Stimulated activated CD4-positive, alpha-beta T cell treated with anti-CD3 and anti-CD28 coated beads, Interleukin-1b, Interleukin-23, amount 100 ng/mL, for 24 hours (primary cell): ENCODE measurements at places on chromosomes 7 and 10.

- DNase-seq = no peak
Measured at GRCh38 chr7:5381071-5381772, 42.4 kb downstream of the TNRC18 start.

DNA sequence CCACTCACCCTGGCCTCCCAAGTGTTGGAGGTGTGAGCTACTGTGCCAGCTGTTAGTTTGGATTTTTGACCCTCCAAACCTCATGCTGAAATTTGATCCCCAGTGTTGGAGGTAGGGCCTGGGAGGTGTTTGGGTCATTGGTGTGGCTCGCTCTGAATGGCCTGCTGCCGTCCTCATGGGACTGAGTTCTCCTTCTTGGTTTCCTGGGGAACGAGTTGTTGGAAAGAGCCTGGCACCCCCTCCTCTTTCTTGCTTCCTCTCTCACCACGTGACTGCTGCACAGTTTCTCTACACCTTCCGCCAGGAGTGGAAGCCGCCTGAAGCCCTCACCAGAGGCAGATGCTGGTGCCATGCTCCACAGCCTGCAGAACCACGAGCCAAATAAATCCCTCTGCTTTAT, 253.5 kb downstream of the PHTF2 start:
- no peak for DNase-seq

- DNase-seq = no peak
Measured at GRCh38 chr10:118092209-118092608, 45.5 kb upstream of the RAB11FIP2 start.

GRCh38 chr10:52871191-52871843, 98.7 kb upstream of the MBL2 start:
- no peak for DNase-seq

DNA sequence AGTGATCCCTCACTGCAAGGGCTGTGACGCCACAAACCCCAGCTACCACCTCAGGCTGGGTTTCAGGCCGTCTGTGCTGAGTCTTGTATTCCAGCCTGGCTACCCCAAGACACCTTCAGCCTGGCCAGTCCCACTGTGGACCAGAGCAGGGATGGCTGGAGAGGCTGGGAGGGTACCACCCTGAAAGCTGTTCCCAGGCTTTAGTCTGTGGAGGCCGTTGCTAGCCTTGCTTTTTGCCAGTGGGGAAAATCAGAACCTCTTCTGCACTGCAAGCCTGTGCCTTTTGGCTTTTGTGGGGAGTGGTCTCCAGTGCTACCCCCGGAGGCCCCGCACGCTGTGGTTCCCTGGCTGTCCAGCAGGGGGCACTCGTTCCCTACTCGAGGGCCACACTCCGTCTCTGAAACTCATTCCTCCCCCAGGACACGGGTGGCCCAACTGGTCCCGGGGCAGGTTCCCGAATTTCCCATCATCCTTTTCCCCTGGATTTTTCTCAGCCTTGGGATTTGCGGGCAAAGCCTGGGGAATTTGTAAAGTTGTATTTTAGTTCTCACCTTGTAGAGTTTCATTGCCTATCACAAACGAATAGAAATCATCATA, 128.4 kb upstream of the BTBD16 start:
- no peak for DNase-seq

DNA sequence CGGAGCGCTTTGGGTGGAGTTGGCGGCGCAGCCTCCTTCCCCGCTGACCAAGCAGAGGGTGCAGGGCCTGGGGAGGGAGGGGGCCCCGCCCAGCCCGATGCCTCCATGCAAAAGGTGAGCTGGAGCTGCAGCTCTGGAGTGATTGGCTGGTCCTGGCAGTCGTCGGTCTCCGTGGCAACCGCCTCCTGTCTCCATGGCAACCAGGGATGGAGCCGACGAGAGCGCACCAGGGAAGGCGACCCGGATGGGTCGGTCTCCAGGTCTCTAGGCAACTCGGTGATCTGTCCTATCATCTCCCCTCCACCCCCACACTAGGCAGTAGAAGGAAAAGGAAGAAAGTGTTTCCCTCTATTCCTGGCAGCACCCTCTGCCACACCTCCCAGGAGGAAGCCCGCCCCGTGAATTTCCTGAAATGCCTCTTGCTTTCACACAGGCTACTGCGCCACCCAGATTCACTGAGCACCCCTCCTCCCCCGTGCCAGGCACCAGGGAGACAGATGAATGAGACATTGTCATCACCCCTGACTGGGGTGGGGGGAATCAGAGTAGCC, 647 bp upstream of the NACAD start:
- peak; percentile 44 for DNase-seq

DNA sequence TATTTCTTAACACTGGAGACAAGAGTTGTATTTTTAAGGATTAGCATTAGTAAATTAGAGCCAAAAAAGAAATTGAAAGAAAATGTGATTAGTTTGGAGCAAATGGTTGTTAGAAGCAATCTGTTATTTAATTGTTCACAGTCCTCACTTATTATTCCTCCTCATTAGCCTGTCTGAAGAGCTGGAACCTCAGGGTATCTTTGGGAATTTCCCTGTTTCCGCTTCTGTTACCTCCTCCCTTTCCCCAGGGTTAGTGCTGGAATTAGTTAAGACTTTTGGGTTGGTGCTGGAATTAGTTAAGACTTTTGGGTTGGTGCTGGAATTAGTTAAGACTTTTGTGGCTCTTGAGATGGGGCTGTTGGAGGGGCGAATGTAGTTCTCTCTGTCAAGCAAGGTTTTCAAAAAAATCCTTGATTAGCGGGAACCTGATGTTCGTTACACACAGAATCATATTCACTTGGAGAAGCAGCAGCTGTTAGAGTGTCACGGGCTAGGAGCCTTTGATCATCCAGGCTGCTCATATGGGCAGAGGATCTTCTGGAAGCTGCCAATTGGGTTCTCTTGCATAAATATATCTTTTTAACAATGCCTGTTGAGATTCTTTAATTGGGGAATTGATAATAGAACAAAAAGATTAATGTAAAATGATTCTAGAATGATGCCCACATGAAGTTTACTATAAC, 251.0 kb upstream of the NPSR1 start:
- DNase-seq = no peak

- no peak for DNase-seq
Measured at GRCh38 chr10:10730471-10731043, 287.1 kb upstream of the CELF2 start.

- DNase-seq = no peak
Measured at GRCh38 chr10:89118091-89118490, 89.0 kb downstream of the CH25H start.

DNA sequence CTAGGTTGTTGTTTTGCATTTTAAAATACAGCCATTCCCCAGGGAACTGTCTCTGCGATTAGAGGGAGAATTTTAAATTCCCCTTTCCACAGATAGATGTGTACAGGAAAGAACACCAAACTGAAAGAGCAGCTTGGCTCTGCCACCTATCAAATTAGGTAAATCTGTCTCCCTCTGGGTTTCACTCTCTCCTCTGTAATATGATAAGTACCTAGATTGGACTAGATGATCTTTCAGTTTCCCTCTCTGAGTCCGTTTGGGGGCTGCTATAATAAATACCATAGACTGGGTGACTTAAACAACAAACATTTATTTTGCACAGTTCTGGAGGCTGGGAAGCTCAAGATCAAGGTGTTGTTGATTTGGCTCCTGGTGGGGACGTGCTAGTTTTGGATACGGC, 186.0 kb downstream of the KIF20B start:
- DNase-seq = no peak

DNA sequence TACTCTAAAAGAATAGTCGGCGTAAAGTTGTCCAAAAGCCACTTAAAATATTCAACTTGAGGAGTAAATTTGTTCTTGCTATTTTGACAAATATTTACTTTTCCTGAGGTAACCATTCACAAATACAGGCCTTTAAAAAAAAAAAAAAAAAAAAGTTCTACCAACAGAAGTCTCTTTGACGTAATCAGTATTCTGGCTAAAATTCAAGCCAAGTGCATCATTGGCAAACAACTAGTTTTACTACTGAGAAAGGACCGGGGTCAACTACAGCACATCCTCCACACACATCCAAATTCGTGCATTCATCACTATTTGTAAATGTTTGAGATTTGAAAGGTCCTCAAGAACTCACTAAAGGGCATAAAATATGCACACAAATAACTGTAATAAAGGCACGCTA, 2.0 kb downstream of the OAT start:
- DNase-seq = no peak

DNA sequence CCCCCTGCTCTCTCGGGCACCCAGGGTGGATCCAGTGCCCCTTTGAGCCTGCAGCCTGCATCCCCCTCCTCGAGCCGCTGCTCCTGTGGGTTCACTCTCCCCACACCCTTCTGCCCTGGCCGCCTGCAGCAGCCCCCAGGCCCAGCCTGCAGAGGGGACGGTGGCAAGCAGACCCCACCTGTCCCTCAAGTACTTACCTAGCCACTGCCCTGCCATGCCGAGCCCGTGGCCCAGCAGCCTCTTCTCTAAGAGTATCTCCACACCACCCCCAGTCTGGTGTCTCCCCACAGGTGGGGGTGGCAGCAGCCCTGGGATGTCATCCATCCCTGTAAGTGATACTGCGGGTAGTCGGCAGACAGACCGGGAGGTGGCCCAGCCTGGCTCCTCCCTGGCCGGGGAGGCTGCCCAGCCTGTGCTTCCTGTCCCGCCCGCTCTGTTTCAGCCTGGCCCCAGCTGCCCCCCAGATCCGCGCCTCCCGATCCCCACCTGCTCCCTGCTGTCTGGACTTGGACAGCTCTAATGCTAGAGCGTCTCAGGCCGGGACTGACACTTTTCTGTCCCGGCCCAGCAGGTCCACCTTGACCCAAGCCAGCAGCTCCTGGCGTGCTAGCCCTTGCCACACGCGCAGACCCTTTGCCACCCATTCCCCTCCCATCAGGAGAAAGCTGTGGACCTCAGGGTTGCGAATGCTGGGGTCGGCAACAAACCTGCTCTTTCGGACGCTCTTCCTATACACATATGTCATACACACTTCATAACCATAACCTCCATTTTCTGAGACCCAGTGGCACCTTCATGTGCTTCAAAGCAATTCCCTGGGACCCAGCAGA, 25.0 kb downstream of the YKT6 start:
- DNase-seq = no peak

- DNase-seq = no peak
Measured at GRCh38 chr10:113007821-113008220, 57.8 kb downstream of the TCF7L2 start.

DNA sequence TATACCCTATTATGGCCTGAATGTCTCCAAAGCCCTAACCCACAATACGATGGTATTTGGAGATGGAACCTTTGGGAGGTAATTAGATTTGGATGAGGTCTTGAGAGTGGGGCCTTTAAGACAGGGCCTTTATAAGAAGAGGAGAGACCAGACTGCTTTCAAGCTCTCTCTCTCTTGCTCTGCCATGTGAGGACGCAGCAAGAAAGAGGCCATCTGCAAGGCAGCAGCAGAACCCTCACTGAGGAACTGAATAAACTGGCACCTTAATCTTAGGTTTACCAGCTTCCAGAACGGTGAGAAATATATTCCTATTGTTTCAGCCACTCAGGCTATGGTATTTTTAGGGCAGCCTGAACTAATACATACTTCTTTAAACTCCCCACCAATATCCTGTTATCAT, 2.0 kb upstream of the GNAI1 start:
- no peak for DNase-seq

DNA sequence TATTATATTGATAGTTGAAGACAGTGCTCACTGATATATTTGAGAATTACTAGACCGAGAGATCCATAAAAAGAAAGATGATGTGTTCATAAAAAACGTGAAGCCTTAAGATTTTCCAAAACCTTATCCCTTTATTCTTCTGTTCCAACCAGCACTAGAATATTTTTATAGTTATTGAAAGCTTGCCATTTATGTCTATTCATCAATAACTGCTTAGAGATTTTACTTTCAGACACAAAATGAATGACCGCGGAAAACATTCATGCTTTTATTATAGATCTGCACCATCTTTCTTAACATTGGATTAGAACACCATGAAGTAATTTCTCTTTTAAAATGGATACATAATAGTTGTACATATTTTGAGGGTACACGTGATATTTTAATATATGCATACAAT, 77.6 kb downstream of the FBXL13 start:
- no peak for DNase-seq

DNA sequence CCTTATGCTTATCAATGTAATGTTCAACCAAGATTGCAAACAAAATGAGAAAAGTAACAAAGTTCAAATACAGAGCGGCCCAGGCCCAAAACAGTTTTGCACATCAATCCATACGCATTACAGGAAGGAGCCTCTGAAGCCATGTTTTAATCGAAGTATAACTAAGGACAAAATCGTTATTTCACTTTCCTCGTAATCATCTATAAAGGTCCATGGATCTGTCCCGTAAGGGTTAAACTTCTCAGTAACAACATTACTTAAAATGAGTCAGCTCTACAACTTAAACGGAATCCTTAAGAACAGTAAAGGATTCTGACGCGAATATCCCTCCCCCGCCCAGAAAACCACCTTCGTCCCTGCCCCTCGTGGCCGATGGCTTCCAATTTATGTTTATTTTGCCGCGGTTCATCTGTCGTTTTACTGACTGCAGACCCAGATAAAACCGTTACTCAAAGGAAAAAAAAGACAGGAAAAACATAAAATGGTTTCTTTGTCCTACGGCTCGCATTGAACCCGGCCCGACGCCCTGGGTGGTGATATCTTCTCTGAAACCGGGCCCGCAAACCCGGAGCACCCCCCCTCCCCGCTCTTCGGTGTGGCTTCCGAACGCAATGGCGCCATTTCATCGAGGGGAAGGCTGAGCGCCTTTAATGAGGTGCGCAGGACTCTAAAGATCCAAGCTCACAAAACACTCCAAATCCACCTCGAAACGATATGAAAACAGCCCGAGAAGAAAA, 1.1 kb downstream of the HNRNPA2B1 start:
- DNase-seq = peak; percentile 50

DNA sequence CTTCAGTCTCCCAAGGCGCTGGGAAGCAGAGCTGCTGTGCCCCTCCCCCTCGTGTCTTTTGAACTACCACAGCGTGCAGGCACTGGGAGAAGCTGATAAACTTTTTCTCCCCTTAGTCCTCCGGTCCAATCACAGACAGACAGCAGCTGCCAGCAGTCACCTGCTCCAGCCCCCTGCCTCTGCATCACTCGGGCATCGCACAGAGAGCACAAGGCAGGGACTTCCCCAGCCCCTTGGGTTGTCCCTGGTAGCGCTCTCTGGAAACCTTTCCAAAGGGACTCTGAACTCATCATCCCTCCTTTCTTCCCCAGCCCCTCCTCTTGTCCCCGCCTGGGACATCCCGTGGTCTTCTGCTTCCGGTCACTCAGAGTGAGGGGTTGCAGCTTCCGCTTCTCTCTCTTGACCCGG, 1.4 kb upstream of the NEUROG3 start:
- DNase-seq = no peak

GRCh38 chr10:29163746-29164145, 125.1 kb upstream of the LYZL1 start:
- DNase-seq = no peak

- no peak for DNase-seq
Measured at GRCh38 chr10:78301891-78302738, 268.5 kb downstream of the RPS24 start.

DNA sequence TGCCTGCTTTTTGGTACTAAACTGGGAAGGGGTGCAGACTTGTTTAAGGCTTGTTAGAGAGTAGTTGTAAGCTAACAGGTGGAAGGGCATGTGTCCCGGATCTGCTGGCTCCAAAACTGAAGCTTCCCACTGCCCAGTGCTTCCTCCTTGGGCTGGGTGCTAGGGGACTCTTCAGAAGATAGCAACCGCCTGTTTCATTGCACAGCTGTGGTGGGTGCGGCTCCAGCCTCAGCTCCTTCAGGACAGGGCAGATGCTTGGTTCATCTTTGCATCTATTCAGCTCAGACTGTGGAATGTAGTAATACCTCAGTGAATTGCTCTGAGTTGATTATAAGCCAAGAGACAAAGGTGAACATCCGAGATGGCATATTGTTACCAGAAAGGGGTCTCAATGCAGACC, 527.1 kb downstream of the TYW1 start:
- no peak for DNase-seq
